ENCODE measurements at places on chromosomes 12 and 14.

GRCh38 chr14:22544881-22545420 is 44.1 kb downstream of the DAD1 start:
- no peak for DNase-seq

DNA sequence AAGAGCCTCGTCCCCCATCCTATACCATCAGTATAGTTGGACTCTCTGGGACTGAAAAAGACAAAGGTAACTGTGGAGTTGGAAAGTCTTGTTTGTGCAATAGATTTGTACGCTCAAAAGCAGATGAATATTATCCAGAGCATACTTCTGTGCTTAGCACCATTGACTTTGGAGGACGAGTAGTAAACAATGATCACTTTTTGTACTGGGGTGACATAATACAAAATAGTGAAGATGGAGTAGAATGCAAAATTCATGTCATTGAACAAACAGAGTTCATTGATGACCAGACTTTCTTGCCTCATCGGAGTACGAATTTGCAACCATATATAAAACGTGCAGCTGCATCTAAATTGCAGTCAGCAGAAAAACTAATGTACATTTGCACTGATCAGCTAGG is 13.6 kb downstream of the ARHGAP5 start:
- DNase-seq: no peak

GRCh38 chr12:130948136-130948535 is 5.6 kb upstream of the ADGRD1 start:
- no peak for DNase-seq

GRCh38 chr12:63930971-63931370 is 86.5 kb downstream of the SRGAP1 start:
- DNase-seq: peak; percentile 73

- no peak for DNase-seq
Measured at GRCh38 chr12:71942703-71943102, 4.1 kb downstream of the TPH2 start.

DNA sequence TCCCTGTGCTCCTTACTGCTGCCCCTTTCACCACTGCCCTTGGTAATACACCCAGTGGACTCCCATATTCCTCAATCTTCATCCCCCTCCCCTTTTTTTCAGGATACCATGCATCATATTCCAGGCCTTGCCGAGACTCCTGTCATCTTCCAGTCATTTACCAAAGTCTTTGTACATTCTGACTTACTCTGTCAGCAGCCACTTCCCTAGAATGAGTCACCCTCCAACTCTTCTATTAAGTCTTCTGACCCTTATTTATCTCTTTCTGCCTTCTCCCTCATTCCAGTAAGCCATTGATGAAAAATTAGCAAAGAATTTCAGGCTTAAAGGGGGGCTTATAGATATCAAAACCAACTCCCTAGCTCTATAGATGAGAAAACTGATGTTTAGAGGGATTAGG is 128.0 kb downstream of the STXBP6 start:
- DNase-seq: peak; percentile 72

GRCh38 chr12:117151403-117152031 is 38.8 kb downstream of the FBXO21 start:
- DNase-seq: no peak

DNA sequence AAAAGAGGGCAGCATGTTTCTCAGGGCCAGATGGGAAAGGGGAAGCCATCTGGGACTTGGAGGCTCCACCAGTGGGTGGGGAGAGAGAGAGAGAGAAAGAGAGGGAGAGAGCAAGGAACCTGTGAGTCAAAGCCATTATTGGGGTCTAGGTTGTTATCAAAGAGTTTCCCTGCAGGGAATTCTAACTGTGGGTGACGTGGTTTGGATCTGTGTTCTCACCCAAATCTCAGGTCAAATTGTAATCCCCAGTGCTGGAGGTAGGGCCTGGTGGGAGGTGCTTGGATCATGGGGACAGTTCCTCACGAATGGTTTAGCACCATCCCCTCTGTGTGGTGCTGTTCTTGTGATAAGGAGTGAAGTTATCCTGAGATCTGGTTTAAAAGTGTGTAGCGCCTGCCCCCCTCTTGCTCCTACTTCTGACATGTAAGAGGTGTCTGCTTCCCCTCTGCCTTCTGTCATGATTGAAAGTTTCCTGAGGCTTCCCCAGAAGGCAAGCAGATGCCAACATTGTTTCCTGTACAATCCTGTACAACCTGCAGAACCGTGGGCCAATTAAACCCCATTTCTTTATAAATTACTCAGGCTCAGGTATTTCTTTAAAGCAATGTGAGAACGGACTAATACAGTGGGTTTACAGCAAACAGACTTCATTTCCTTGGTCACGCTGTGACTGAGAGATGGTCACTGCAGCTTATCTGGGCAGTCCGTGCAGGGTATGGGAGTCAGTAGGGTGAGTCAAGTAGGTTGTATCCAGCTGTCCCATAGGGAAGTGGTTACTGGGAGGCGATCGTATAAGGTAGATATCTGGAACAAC is 52.4 kb downstream of the CCDC91 start:
- no peak for DNase-seq

DNA sequence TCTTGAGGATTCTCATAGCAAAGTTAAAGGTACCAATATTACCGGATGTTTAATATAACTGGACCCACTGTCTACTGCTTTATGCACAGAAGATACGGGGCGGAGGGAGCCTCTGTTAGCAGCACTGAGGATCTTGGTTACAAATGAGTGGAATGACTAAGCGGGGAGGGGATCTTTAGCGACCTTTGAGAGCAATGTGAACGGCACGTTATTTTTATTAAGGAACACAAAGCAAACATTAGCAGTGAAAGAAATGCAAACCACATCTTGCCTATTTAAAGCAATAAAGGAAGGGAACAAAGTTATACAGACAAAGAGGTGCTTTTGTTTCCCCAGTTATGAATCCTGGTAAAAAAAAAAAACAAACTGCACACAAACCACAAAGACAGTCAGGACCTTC is 27.1 kb upstream of the PRMT8 start:
- no peak for DNase-seq

DNA sequence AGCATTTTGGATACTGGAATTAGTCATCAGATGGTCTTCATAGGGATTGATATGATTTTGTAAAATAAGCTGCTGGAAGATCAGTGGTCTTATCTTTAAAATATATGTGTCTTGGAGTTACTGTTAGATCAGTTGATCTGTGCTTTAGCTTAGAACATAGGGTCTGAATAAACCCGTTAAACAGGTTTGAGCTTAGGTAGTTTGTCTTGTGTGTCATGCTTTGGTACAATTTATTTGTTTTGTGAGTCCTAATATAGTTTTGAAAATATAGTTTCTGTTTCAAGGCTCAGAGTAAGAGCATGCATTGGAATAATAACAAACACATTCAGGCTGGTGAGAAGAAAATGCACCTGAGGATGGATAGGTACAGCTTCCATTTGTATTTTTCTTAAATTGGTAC is 505.0 kb downstream of the SLC16A7 start:
- DNase-seq: no peak

- no peak for DNase-seq
Measured at GRCh38 chr12:108581311-108582227, 16.3 kb downstream of the TMEM119 start.

GRCh38 chr14:69013943-69014782 is 35.1 kb upstream of the ACTN1 start:
- DNase-seq: peak; percentile 37

DNA sequence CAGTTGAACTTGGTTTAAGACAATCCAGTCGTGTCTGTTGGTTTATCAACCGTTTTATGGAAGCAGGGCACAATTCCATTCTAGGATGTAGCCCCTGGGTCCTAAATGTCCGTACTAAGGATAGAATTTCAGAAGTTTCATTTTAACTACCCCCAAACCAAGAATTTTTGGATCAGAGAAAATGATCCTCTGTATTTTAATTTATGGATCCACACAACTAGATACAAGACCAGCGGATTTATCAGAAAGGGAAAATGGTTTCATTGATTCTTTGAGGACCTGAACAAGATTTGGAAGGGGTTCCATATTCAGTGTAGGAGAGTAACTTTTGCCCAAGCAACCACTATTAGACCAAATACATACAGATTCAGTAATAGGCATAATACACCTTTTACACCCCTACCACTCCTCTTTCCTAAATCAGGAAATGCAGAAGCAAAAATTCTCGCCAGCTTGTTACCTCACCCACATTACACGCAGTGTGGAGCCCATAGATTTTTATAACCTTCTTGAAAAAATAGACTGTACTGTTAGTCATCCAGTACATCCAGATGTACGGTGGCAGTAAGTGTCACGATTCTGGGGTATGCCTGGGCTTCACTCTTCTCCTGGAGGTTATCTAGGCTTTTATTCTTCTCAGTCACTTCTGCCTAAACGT is 1.4 kb upstream of the FBXL14 start:
- DNase-seq: no peak

DNA sequence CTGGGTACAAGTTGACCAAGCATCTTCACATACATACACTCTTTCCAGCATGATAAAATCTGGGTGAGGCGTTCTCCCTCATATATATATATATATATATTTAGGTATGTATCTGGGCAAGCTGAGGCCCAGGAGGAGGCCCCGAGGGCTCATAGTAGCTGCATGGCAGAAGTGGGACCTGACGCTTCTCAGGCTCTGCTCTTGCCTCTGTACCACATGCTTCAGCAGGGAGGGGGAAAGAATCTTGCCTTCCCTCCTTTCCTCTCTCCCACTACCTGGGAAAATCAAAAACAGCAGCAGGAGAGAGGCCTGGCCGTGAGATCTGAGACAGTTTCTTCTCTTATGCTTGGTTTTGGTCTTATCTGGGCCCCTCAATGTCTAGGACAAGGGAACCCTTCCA is 9.2 kb downstream of the PPP1R1A start:
- no peak for DNase-seq

GRCh38 chr14:105326891-105327694 is 12.5 kb downstream of the PACS2 start:
- no peak for DNase-seq

- DNase-seq: no peak
Measured at GRCh38 chr14:67697006-67697405, 1.4 kb upstream of the RDH11 start.

DNA sequence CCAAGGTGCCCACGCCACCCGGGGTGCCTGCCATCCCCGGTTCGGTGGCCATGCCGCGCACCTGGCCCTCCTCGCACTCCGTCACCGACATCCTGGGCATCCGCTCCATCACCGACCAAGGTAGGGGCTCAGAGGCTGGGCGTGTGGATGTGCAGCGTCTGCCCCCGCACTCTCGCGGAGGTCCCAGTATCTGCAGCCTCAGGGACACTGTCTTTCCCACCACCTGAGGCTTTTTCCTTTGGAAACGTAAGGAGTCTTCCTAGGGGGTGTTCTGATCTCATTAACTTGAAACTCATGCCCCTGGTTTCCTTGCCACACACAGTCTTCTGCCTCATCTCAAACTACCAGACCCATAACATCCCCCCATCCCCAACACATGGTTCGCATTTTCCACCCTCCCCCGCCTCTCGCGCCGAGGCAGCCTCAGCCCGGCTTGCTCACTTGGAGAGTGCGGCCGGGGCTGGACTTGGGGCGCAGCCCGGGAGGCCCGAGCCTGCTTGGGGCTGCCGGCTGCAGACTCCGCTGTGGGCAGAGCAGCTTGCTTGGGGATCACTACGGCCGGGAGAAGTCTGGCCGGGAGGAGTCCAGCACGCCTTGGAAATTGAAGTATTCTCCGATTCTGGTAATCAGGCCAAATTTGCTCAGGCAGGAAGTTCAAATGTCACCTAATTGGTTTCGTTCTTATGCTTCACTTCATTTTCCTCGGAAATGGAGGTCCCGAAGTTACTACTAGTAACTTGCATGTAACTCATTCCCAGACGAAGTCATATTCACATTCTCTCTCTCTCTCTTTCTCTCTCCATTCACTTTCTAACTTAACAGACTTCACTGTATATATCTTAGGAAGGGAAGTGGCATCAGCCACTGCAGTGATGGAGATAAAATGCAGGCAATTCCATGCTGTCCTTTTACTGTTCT is 2.0 kb downstream of the PAX9 start:
- DNase-seq: peak; percentile 21

GRCh38 chr14:52871606-52872005 is 79.2 kb downstream of the FERMT2 start:
- no peak for DNase-seq

DNA sequence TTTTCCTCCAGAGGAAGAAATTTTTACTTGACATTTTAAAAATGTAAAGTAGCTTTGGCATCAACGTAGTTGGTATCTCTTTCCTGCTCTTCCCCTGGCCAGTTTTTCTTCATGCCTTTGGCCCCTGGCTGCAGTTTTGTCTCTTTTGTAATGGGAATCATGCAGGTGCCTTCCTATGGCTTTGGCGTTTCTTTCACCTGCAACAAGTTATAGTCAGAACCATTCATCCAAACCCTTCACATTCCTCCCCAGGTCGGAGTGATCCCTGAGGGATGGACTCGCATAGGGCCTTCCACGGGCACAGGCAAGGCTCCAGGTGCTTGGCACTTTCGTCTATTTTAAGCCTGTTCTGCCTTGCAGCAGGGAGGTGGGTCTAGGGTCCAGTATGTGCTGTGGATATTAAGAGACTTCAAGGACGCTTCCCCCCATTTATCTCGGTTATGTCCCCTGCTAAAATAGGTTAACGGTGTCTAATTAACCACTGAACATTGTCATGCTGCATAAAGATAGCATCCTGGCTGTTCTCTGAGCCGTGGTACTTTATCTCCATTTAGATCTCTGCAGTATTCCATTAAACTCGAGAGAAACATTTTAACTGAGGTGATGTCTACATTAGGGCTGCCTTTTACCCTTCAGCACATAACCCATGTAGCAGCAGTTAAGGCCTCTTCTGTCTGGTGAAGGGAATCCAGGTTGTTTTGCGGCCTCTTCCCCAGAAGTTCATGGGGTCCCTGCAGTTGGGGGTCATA is 66.3 kb downstream of the IFT43 start:
- no peak for DNase-seq

DNA sequence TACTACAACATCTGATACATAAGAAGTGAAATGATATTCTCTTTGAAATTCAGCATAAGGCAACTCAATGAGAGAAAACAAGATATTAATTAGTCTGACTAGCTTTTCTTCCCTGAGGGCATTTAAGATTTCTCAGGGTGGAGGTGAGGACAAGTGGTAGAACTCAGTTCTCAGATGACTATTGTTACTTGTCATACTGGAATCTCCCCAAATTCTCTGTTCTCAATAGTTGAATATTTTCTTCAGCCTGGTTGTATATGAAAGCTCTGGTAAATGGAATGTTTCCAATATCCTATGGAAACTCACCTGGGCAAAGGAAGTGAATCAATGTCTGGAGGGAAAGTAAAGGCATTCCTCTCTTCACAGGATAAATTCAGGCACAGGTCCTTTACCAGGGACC is 18.2 kb upstream of the ITGA5 start:
- DNase-seq: no peak

- DNase-seq: peak; percentile 81
Measured at GRCh38 chr12:54958048-54958658, 26.4 kb downstream of the TESPA1 start.

DNA sequence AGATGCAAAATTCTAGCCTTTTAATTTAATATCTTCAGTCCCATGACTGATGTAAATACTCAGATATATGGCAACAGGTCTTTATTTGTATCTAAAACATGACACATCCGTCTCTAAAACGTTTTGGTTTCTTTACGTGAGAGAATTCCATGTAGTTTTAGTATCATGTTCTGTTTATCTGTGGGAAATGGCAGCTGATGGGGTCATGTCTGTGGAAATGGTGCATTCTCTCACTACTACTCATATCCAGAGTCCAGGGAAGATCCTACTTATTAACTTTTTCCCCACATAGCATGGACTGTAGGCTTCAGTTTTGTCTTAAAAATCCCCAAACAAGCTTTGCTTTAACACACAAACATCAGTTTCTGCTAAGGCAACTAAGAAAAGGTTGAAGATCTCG is 53.8 kb downstream of the SPTLC2 start:
- DNase-seq: peak; percentile 93
